Stimulated activated CD8-positive, alpha-beta memory T cell treated with anti-CD3 and anti-CD28 coated beads, Interleukin-4, amount 100 ng/mL, for 1 hour (primary cell): ENCODE measurements at places on chromosomes 5 and 9.

- no peak for DNase-seq
These were observed 15.6 kb downstream of the C5orf58 start for GRCh38 chr5:170248172-170248930.

- DNase-seq, result no peak
These were observed 159.6 kb downstream of the CACNA1B start for GRCh38 chr9:138037140-138037539.

DNA sequence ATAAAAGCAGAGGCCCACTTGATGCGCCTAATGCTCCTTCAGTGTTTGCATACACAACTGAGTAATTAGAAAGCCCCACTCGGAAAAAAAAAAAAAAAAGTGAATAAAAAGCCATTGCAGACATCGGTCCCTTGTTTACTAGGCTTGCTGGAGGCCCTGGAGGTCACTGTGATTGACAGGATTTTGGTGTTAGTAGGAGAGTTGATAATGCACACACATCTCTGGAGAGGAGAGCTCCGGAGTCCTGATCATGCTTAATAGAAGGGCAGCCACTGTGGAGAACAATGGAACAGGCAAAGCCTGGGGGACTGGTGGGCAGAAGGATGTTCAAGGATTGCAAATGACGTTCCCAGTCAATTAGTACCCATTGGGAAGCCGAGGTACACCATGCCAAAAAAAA lies 152.5 kb downstream of the EFNA5 start:
- DNase-seq, result no peak

DNA sequence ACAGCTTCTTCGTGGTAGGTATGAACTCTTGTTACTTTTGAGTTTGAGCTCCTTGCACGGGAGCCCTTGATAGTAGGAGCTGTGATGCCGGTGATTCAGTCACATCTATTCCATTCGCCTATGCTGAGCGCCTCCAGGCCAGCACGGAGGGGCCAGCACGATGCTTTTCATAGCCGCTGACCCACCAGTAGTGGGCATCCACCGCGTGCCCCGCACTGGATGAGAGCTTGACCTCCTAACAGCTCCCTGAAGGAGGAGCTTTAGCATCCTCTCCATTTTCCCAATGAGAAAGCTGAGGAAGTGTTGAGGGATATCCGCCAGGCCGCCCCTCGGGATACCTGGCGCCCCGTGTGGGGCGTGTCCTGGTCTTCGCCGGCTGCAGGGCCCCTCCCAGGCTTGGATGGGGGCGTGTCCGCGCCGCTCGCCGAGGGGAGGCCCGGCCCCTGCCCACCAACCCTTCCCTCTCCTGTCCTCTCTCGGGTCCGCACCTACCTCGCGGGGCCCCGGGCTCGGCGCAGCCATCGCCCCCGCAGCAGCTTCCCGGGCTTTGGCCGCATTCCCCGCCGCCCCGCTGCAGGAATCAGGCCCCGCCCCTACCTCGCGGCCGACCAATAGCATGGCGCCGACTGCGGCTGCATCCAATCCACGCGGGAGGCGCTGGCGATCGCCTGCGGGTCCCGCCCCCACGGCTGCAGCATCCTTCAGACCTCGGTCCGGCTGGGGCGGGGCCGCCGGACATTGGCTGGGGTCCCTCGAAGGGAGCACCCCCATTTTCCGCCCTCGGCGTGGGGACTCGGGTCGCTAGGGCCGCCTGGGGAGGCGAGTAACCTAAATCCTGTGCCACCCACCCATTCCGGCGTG lies at the start of gene PIP5KL1:
Gene PIP5KL1, minus strand, starts transcription at position 547 of the 861 bp plus-strand sequence. Its CDS starts 25 bp downstream, at position 522.
- DNase-seq, result no peak

GRCh38 chr5:135005076-135005475 lies 29.0 kb downstream of the PITX1 start:
- DNase-seq, result no peak

GRCh38 chr5:136890431-136891148 lies 525.2 kb upstream of the TRPC7 start:
- no peak for DNase-seq

DNA sequence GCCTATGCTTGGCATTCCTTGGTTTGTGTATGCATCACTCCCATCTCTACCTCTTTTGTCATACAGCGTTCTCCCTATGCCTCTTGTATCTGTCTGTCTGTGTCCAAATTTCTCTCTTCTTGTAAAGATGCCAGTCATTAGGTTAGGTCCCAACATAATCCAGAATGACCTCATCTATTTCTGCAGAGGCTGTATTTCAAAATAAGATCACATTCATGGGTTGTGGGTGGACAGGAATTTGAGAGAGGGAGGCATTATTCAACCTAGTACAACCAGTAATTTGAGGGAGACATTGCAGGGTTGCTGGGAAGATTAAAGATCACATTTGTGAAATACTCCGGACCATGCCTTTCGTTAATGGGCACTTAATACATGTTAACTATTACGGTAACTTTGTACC lies 155.0 kb downstream of the MAN2A1 start:
- DNase-seq, result no peak

DNA sequence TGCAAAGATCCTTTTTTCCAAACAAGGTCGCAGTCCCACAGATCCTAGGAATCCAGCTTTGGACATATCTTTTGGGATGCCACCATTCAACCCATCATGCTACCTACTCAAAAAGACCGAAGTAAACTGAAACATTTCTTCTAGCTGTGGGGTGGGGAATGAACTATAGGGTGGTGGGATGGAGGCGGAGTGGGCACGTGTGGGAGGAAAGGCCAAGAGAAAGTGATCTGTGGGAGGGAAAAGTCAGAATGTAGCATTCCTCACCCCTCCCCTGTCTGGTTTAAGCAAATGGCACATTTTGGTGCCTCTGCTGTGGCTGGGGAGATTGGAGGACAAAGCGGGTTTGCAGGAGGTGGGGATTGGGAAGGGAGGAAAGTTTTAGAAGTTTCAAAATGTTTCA lies 59.2 kb upstream of the IL17B start:
- no peak for DNase-seq

- no peak for DNase-seq
These were observed 15.5 kb downstream of the ATOX1 start for GRCh38 chr5:151742870-151743294.

GRCh38 chr9:135353935-135354334 lies 125.6 kb upstream of the PPP1R26 start:
- no peak for DNase-seq

DNA sequence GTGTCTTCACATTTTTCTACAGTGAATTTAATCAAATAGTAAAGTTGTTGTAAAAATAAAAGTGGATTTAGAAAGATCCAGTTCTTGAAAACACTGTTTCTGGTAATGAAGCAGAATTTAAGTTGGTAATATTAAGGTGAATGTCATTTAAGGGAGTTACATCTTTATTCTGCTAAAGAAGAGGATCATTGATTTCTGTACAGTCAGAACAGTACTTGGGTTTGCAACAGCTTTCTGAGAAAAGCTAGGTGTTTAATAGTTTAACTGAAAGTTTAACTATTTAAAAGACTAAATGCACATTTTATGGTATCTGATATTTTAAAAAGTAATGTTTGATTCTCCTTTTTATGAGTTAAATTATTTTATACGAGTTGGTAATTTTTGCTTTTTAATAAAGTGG lies 60.4 kb downstream of the MTAP start:
- DNase-seq, result no peak

DNA sequence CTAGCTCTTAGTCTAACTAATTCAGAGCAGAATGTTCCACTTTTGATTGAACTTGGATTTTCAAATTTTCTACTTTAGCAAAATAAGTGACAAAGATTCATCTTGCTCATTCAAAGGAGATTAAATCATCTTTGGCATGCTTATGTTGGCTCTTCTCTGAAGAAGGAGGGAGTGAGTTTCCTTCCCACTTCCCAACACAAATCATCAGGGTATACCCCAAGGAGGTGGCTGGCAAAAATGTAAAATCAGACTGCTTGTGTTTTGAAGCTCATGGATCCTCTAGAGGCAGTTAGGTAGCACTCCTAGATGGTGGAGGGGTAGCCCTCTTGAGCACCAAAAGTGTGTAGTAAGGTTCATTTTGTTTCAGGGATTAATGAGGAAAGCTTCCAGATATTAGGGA lies 343.1 kb downstream of the OSTF1 start:
- no peak for DNase-seq

- DNase-seq, result no peak
These were observed 244.3 kb downstream of the TAF11L14 start for GRCh38 chr5:17878541-17878940.

- no peak for DNase-seq
These were observed 21.0 kb upstream of the TBCA start for GRCh38 chr5:77797136-77797535.

- peak; percentile 21 for DNase-seq
These were observed 450 bp downstream of the GPBP1 start for GRCh38 chr5:57174128-57174889.

GRCh38 chr5:12269164-12269563 lies 364.9 kb upstream of the CTNND2 start:
- no peak for DNase-seq

DNA sequence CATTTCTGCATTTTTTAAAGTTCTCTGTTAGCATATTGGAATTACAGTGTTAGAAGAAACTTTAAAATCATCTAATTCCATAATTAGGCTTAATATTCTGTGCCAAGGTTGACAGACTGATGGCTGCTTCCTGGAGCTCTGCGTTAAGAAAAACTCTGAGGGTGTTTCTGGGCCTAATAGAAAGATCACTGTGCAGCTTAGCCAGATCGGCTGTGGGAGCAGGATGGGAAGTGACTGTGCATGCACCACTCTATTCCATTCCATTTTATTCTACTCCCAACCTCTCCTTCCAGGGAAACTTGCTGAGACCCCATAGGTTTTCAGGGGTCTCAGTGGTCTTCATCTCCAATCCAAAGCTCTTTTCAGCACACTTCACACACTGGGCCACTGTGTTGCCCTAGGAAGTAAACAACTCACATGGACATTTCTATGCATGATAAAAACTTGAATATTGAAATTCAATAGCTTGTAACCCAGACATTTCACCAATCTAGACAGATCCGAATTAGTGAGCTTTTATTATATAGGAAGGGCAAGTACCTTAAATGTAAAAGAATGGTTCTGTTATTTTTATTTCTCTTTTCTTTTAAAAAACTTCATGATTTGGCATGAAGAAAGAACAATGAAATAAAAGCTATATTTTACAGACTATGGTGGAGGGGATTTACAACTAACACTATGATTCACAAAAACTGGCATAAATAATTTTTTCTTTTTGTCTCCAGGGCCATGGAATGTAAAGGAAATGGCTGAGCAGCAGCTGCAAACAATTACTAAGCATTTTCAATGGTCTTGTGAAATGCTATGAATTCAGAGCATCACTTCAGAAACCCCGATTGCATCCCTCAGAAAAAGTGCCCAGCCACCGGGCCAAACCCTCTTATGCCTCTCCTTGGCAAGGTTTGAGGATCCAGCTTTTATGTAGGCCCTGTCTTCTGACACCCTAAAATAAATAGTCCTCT lies 51.4 kb upstream of the DAB2 start:
- DNase-seq, result no peak

DNA sequence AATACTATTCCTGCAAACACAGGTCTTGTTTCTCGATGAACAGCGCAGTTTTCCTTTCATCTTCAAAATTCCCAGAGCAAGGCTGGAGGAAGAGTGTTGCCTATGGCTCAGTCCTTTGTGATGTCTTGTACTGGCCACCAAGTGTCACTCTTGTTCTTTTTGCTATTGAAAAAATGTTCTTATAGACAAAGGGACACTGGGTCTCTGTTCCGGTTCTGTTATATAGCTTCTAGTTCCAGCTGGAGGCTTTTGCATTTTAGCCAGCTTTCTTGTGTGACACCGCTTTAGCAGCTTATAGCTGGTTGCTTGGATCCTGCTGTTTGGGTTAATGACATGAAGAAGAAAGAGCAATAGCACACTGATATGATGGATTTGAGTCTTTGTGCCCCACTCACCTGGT lies 343.7 kb upstream of the KCNN2 start:
- DNase-seq, result no peak

- no peak for DNase-seq
These were observed 83.1 kb downstream of the EDIL3 start for GRCh38 chr5:84301535-84301934.

GRCh38 chr9:112575107-112575506 lies 88.5 kb downstream of the KIAA1958 start:
- DNase-seq, result no peak
